Heart right ventricle (tissue), 16 donors: ENCODE measurements at places on chromosomes 3 and 15. TPM values are rescaled to one million over a fixed set of nuclear protein-coding genes. Genes with fewer than 3 reads are reported as not detected.

DNA sequence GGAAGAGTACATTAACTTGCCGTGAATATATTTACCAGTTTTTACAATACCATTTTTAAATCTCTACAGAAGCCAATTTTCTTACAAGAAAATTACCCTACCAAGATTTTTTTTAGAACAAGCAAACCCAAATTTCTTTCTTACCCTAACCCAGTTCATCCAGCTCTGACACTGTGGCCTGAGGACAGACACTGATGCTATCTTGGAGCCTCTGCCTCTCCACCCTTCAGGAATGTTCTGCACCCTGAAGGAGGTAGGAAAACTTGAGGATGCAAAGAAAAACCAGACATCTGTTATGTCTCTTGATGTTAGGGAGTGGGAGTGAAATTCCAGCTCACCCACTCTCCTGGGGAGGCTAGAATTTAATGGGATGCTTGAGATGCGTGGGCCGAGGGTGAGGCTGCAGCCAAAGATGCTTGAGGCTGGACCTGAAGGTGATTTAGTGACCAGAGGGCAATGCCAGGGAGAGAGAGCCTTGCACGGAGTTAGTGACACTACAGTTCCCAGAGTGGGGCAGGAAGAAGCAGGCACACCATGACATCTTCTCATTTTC is 69.9 kb downstream of the LIPC start:
- DNase-seq, result no peak

MCTP2 gene
- total RNA-seq, result 0.68 TPM

DNA sequence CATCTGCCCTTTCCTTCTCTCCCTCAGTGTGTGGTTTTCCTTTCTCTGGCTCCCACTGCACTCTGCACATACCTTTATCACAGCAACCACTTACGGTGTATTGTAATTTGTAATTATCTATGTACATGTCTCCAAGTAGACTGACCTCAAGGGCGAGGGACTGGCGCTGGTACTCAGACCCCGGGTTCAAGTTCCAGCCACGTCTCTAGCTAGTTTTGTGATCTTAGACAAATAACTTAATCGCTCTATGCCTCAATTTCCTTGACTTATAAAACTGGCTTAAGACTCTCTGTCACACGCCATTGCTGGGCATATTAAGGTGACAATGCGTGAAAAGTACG is 607 bp upstream of the SENP2 start:
- DNase-seq, result no peak

GRCh38 chr3:30596152-30596551 is 10.2 kb upstream of the TGFBR2 start:
- no peak for DNase-seq

PLS1 gene
- total RNA-seq, result 1.7 TPM

GRCh38 chr3:196554205-196554604 is 14.1 kb downstream of the WDR53 start:
- DNase-seq, result no peak

DNA sequence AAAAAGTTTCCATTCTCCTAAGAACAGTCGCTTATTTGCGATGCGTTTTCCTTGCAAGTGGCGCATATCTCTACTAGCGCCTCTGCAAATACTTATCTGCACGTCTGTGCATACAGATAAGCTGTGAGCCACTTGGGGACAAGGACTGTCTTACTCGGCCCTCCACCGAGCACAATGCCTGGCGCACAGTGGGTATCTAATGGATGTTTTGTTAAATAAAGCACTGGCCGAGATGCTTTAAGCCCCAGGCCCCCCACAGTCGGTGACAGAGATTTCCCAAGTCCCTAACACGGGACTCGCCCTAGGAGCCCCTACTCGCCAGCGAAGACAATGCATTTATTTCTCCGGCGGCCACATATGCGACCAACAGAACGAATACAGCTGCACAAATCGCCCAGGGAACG is 503 bp downstream of the HLTF start:
- DNase-seq, result peak; percentile 8

C3orf20 gene
- 0.36 TPM for total RNA-seq

DNA sequence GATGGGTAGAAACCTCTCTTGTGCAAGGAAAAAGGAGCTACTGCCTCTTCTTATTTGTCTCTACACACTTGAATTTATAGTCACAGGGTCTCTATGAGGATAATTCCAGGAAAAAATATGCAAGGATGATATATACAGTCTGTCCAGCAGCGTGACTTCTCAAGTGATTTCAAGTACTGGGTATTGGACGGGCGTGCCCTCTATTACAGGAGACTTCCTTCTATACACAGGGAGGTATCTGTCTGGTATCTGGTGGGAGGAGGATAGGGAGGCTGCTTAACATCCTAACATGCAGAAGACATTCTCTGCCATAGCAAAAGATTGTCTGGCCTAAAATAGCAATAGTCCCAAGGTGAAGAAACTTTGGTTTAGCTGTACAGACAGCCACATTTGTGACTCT is 146.1 kb downstream of the TPRG1 start:
- no peak for DNase-seq

GRCh38 chr15:66017000-66017399 is 147.7 kb downstream of the RAB11A start:
- DNase-seq, result no peak

SLC22A14 gene
- not detected for total RNA-seq

GRCh38 chr15:74245342-74245931 is 9.3 kb downstream of the CCDC33 start:
- no peak for DNase-seq
